Stimulated activated CD4-positive, alpha-beta T cell treated with anti-CD3 and anti-CD28 coated beads, Interleukin-1b, Interleukin-23, amount 100 ng/mL, for 24 hours (primary cell): ENCODE measurements at places on chromosomes 6 and 20.

GRCh38 chr20:45810191-45810970, 2.1 kb upstream of the UBE2C start:
- DNase-seq: no peak

GRCh38 chr20:38221119-38221589, 39.4 kb downstream of the KIAA1755 start:
- peak; percentile 48 for DNase-seq

DNA sequence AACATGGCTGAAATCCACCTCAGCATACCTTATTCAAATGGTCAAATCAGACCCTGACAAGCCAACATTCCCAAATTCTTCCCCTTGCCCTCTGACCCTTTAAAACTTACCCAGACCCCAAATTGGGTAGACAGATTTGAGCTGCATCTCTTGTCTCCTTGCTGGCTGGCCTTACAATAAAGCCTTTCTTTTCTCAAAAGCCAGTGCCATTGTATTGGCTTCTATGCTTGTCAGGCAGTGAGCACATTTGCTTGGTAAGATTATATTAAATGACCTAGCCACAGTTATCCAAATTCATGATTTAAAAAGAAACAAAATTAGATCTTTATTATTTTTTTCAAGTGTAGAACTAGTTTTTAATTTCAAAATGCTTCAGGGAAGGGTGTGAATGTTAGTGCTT, 67.8 kb upstream of the FAM83B start:
- no peak for DNase-seq

GRCh38 chr6:73309785-73310502, 44.1 kb downstream of the DPPA5 start:
- peak; percentile 14 for DNase-seq

GRCh38 chr20:5480824-5481600, 164.3 kb upstream of the PROKR2 start:
- no peak for DNase-seq

- no peak for DNase-seq
These were observed 156.8 kb upstream of the KCNQ5 start for GRCh38 chr6:72464791-72465691.

DNA sequence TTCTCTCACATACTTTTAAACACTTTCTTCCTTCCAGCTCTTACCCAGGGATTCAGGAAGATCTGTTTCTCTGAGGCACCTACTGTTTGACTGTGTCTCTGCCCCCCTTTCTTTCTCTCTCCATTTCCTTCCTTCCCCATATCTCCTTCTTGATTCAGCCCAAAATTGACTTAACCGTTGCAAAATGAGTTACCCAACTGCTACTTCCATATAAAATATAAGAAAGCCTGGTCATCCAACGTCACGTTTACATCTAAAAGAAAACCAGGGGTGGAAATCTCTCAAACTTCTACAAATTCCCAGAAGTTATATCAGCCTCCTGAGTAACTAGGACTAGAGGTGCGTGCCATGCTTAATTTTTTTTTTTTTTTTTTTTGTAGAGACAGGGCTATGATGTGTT, 95.2 kb upstream of the INSM1 start:
- DNase-seq: no peak

DNA sequence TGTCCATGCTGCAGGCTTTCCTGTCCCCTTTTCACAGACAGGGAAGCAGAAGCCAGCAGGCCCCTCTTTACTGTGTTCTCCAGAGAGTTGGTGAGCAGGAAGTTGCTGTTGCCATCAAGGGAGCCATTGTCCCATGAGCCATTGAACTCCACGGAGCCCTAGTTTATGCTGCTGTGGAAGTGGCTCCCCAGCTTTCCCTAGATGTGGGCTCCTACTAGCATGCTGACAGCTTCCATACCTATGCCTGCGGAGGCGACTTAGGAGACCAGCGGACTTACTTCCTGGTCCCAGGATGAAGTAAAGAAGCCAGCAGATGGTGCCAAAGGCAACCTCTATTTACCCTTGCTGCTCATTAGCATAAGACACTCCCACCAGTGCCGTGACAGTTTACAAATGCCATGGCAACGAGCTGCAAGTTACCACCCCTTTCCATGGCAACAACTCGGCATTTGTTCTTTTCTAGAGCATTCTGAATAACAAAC, 30.8 kb upstream of the FKBP1A start:
- no peak for DNase-seq

DNA sequence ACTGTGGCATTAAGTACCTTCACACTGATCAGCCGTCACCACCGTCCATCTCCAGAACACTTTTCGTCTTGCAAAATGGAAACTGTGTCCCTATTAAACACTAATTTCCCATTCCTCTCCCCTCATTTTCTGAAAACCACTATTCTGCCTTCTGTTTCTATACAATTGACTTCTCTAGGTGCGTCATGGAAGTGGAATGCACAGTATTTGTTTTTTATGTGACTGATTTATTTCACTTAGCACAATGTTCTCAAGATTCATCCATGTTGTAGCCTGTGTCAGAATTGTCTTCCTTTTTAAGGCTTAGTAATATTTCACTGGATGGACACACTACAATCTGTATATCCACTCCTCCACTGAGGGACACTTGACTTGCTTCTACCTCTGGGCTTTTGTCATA, 53.8 kb upstream of the PDE10A start:
- DNase-seq: no peak

DNA sequence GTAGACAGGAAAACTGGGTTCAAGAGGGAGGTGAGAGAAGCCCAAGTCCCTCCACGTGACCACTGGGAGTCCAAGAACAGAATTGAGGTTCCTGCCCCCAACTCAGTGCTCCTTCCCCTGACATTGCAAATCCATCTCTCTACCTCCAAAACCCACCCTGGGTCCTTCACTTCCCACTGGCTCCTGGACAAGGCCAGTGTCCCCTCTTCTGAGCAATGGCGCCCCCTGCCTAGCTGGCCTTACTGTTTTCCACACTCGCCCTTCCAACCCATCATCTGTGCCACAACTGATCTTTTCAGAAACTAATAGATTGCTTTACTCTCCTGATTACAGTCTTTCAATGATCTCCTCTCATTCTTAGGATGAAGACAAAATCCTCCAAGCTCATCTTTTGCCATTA, 200.3 kb downstream of the ANKRD60 start:
- DNase-seq: no peak

- DNase-seq: no peak
These were observed 60.9 kb downstream of the ATXN1 start for GRCh38 chr6:16700202-16700915.
